ENCODE measurements at places on chromosomes 7 and 10. TPM values are rescaled to one million over a fixed set of nuclear protein-coding genes. Genes with fewer than 3 reads are reported as not detected.

NODAL gene
- polyA plus RNA-seq = 0.04 TPM

- H3K4me1 ChIP-seq = no peaks in the 10 kb centered on the region
- no peak overlapping the region for H3K27ac ChIP-seq
- no peak overlapping the region for H3K4me3 ChIP-seq
Observed at GRCh38 chr7:33727315-33727714, 178.0 kb upstream of the BMPER start.

GRCh38 chr7:31100871-31101270 is 48.8 kb downstream of the ADCYAP1R1 start:
- no peaks in the 10 kb centered on the region for H3K36me3 ChIP-seq
- H3K4me3 ChIP-seq = no peak overlapping the region
- no peak overlapping the region for H3K27ac ChIP-seq
- H3K4me1 ChIP-seq = no peaks in the 10 kb centered on the region

SFRP4 gene
- polyA plus RNA-seq = 146 TPM

PDE6C gene
- not detected for polyA plus RNA-seq

DNA sequence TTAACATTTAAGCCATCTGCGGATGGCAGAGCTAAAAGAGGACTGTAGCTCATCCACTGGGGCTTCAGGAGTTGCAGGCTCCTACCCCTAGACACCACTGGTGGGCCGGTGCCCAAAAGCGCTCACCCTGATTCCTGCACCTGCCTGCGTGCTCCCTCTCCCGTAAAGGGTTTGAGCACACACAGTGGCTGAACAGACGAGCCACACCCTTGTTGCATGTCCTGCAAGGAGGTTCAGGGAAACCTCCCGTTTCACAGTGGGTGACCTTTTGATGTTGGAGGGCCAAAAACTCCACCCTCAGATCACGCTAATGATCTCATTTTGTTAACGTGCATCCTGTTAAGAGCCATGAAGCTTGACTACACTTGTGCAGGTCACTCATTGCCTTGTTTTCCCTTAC is 37.9 kb downstream of the SYPL1 start:
- no peak overlapping the region for H3K27ac ChIP-seq
- H3K27me3 ChIP-seq = no peaks in the 10 kb centered on the region
- no peak for DNase-seq
- no peaks in the 10 kb centered on the region for H3K4me1 ChIP-seq

GRCh38 chr7:144133307-144133706 is 10.3 kb downstream of the OR2A14 start:
- H3K27me3 ChIP-seq = no peaks in the 10 kb centered on the region
- no peaks in the 10 kb centered on the region for H3K36me3 ChIP-seq

GRCh38 chr10:36534471-36535002 is 590.9 kb upstream of the ANKRD30A start:
- H3K36me3 ChIP-seq = no peaks in the 10 kb centered on the region
- H3K27me3 ChIP-seq = no peaks in the 10 kb centered on the region
- H3K4me1 ChIP-seq = no peaks in the 10 kb centered on the region
- no peak overlapping the region for H3K4me3 ChIP-seq

DNA sequence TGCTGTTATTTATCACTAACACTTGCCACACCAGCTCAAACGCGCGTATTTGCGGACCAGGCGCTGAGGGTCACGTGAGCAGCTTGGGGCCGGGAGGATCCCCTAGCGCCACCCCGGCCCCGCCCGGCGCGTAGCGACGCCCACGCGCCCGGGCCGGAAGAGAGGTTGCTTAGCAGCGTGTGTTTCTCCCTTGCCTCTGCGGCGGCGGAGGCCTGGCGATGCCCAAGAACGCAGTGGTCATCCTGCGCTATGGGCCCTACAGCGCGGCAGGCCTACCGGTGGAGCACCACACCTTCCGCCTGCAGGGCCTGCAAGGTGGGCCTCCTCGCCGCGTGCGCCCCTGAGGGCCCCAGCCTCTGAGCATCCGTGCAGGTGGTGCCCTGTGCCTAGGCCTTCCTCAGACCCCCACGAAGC is at the start of gene C10orf53:
Gene C10orf53, plus strand, starts transcription at position 172 of the 414 bp plus-strand sequence. Its CDS starts 47 bp downstream, at position 219.
- no peaks in the 10 kb centered on the region for H3K36me3 ChIP-seq
- H3K4me3 ChIP-seq = no peak within 1 kb of the TSS
- no peaks in the 10 kb centered on the region for H3K27me3 ChIP-seq
- no peak within 1 kb of the TSS for H3K27ac ChIP-seq
- no peaks in the 10 kb centered on the region for H3K4me1 ChIP-seq

DNA sequence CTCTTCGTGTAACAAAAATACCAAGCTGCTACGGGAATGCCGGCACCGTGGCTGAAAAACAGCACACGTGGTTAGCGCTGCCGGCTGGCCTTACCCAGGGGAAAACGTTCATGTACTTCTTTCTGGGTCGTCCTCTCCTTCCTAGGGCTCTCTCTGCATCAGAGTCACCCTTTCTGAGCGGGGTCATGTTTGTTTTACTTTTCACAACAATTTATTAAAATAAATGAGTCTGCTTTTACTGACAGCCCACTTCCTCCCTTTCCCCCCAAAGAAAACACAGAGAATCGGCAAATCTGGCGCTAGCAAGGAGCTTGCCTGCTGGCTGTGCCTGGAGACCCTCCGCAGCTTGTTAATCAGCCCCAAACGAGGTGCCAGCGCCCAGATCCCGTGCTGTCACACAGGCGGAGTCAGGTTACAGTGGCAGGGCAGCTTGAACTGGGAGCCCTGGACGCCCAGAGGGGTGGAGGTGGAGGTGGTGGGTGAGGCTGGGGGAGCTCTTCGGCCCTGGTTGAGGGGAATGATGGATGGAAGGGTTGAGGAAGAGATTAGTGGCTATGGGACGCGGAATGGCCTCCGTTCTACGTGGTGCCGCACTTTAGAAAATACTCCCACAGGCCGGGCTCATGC is 162.2 kb upstream of the TNS3 start:
- no peaks in the 10 kb centered on the region for H3K4me1 ChIP-seq
- no peaks in the 10 kb centered on the region for H3K27me3 ChIP-seq
- no peak overlapping the region for H3K4me3 ChIP-seq
- DNase-seq = no peak
- H3K27ac ChIP-seq = no peak overlapping the region

DNA sequence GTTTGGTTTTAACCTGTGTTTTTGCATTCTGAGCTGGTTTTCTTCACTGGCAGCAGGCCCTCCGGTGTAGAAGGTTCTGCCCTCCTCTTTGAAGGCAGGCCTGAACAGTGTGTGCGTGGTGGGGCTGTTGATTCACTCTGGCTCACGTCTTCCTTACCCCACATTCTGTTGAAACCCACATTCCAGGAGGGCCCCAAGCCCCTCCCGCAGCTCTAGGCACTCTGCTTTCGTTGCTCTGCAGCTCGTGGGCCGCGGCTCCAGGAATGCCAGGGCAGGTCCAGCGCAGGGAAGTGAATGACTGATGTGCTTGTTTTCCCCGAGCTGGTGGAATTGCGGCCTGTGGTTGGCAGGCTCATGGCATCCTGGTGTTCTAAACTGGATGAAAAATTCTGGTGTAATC is 49.0 kb downstream of the HTRA1 start:
- no peak for DNase-seq
- no peak overlapping the region for H3K27ac ChIP-seq
- H3K4me1 ChIP-seq = peaks cover 2% of the 10 kb centered on the region
- no peak overlapping the region for H3K4me3 ChIP-seq

CCDC172 gene
- not detected for polyA plus RNA-seq

CDK14 gene
- polyA plus RNA-seq = 12.6 TPM

- H3K4me1 ChIP-seq = peaks cover 11% of the 10 kb centered on the region
- H3K36me3 ChIP-seq = no peaks in the 10 kb centered on the region
- H3K4me3 ChIP-seq = peak overlapping the region; percentile 41
- H3K27ac ChIP-seq = no peak overlapping the region
- no peaks in the 10 kb centered on the region for H3K27me3 ChIP-seq
Observed at GRCh38 chr10:102241032-102241443, 274 bp downstream of the PITX3 start.

DNA sequence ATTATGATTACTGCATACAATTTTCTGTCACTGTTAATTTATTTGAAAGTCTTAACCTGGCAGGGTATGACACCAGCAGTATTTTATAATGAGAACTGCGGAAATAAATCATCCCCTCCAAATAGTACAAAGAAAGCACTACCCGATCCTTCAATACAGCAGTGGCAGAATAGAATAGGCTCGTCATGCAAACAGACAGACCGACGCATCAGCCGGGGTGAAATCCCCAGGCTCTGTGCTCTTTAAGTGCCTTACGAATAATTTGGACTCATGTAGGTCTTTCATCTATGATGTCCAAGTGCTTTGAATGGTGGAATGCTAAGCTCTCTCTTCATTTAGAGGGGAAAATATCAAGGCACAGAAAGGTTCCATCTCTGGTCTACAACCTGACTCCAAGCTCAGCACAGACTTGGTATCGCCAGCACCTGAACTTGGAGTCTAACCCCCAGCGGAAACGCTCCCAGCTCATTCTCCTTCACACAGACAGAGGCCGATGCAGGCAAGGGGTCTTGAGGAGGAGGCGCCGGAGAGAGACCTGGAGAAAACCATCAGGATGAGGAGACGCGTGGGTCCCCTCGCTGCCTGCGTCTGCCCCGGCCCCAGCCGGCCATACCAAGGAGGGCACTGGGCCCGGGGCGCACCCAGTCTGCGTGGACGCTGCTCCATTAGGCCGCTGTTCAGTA is 568.1 kb upstream of the MKI67 start:
- no peaks in the 10 kb centered on the region for H3K36me3 ChIP-seq
- DNase-seq = no peak
- no peak overlapping the region for H3K4me3 ChIP-seq
- H3K27ac ChIP-seq = no peak overlapping the region
- no peaks in the 10 kb centered on the region for H3K4me1 ChIP-seq

SPDYE2B gene
- polyA plus RNA-seq = not detected

TIMM23B gene
- 8.7 TPM for polyA plus RNA-seq

GRCh38 chr7:53609185-53609584 is 573.8 kb downstream of the POM121L12 start:
- no peak overlapping the region for H3K4me3 ChIP-seq
- H3K4me1 ChIP-seq = no peaks in the 10 kb centered on the region
- no peak overlapping the region for H3K27ac ChIP-seq
- H3K27me3 ChIP-seq = no peaks in the 10 kb centered on the region

AMPH gene
- polyA plus RNA-seq = 4.5 TPM

DNA sequence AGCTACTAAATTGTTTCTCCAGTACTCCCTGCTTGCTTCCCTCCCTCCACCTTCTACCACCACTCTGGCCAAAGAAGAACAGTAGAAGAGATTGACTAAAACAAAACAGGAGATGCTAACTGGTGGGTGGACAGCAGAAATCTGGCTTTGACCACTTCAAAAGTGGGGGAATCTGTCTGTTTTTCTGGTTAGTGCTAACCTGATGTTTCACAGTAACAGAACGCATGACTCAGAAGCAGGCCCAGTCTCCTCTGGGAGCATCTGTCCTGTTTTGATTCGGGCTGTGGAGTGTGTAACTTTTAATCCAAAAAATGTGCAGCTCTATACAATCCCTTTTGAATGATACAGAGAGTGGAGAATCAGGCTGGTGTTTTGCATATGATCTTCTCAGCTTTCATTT is 32.7 kb upstream of the ZNF438 start:
- H3K4me1 ChIP-seq = peaks cover 6% of the 10 kb centered on the region
- H3K4me3 ChIP-seq = no peak overlapping the region
- no peaks in the 10 kb centered on the region for H3K27me3 ChIP-seq
- no peaks in the 10 kb centered on the region for H3K36me3 ChIP-seq
- no peak overlapping the region for H3K27ac ChIP-seq

STAG3 gene
- polyA plus RNA-seq = 1.9 TPM

DNA sequence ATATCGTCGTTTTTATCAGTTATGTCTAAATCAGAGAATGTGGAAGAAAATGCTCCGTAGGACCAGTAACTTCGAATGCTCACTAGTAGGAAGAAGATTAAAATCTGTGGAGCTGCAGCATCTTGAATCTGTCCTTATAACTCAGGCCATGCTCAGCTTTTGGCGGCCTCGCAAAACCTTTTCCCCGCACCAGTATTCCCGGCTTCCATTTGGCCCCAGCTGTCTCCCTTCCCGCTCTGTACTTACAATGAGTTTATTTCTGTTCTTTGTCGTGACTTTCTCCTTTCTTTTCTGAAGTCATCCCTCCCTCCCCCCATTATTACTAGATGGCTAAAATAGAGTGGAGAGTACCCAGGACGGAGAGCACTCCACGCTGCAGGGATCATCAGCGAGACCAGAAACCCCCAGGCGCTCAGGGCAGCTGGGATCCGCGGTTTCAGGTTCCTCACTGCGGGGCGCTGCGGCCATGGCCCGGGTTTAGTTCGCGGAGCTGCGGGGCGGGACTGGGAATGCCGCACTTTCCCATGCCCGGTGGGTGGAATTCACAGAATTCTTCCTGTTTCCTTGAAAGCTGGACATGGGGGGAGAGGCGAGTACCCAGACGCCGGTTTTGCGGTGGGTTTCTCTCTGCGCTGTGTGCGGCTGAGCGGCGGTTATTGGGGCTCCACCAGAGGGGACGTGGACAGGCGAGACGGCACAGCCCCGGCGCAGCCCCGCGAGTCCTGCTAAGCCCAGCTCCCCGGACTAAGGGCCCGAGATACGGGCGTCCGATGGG is 183.5 kb downstream of the POM121L12 start:
- H3K4me3 ChIP-seq = peak overlapping the region; percentile 34
- no peaks in the 10 kb centered on the region for H3K27me3 ChIP-seq
- peaks cover 2% of the 10 kb centered on the region for H3K4me1 ChIP-seq

- DNase-seq = no peak
- no peak overlapping the region for H3K4me3 ChIP-seq
- no peak overlapping the region for H3K27ac ChIP-seq
- H3K4me1 ChIP-seq = peaks cover 7% of the 10 kb centered on the region
- H3K36me3 ChIP-seq = no peaks in the 10 kb centered on the region
Observed at GRCh38 chr7:151094675-151095074, 8.4 kb downstream of the AGAP3 start.

HMX2 gene
- not detected for polyA plus RNA-seq

SIRT1 gene
- 25.8 TPM for polyA plus RNA-seq

DNA sequence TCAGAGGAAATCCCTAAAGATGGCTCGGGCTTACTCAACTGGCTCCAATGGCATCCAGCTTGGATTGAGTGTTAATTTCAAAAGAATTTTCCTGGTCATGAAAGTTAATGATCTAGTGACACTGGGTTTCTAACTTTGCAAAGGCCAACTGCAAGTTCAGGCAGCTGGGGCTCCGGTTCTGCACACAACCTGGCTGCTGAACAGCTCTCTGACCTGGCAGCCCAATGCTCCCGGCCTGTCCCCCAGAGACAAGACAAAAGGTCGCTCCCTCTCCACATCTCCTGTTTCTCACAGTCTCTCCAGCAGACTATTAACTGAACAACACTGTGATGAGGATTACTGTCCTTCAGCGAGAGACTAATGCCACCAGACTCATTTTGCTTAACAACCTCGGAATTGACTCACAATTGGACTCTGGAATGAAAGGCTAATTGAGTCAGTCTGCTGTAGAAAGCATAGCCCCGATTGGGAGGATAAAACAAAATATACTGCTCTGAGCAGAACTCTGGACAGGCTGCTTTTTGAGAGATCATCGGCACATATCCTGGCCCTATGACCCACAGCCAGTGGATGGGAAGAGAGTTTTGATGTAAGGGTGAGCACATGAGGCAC is 174.5 kb downstream of the GFRA1 start:
- H3K36me3 ChIP-seq = no peaks in the 10 kb centered on the region
- H3K4me1 ChIP-seq = peaks cover 2% of the 10 kb centered on the region
- no peak for DNase-seq
- H3K27ac ChIP-seq = no peak overlapping the region

GRCh38 chr7:112036071-112036470 is 170.1 kb downstream of the DOCK4 start:
- H3K27me3 ChIP-seq = no peaks in the 10 kb centered on the region
- no peak overlapping the region for H3K4me3 ChIP-seq
- H3K36me3 ChIP-seq = no peaks in the 10 kb centered on the region
- no peaks in the 10 kb centered on the region for H3K4me1 ChIP-seq

LBX1 gene
- polyA plus RNA-seq = not detected
